ENCODE measurements at places on chromosomes 6 and 20.

GRCh38 chr20:48942730-48943129, 21.2 kb downstream of the ARFGEF2 start:
- DNase-seq, result no peak

DNA sequence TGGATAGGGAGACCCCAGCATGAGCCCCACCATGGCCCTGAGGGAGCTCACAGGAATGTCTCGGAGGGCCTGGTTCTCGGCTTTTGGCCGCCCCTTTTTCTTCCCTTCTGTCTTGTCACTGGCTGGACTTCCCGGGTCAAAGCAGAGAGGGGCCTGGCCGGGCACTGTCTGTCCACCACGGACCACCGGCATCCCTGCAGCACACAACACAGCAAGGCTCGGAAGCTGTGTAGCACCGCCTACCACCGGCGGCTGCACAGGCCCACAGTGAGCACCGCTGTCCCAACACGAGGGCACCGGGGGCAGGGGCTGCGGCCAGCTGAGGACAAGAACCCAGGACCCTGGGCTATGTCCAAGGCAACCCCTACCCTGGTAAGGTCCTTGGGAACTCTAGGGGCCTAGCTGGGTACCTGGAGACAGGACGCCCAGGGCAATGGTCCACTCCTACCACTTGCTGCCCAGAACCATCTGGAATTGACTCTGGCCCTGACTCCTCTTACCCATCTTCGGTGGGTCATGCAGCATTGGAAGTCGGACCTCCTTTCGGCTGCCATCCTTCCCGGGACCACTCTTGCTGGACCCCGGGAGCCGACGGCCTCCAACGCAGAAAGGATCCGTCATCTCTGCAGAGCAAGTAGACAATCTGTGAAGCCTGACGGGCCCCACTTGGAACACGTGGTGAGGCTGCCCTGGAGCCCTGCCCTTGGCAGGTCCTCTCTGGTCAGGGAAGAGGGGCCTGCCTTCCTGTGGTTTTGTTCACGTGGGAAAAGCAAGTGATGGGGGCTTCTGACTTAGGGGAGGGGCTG, 2.2 kb downstream of the ZNF512B start:
- DNase-seq, result no peak

DNA sequence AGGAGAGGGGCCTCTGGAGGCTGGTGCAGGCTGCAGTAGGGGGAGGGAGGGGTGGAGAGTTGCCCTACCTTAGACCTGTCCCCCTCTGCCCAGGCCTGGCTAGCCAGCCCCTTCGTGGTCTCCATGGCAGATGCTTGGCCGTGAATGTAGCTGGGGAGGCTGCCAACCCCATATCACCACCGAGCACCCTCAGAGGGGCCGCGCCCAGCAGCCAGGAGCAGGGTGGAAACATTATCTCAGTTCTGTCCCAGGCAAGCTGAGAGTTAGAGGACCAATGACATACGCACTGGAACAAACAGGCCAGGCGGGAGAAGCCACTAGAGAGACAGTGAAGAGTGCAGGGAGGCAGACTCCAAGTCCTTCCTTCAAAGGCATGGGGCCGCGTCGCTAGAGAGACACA, 66.5 kb downstream of the LRFN2 start:
- peak; percentile 39 for DNase-seq

GRCh38 chr20:38110525-38111178, 54.4 kb downstream of the TGM2 start:
- DNase-seq, result no peak

DNA sequence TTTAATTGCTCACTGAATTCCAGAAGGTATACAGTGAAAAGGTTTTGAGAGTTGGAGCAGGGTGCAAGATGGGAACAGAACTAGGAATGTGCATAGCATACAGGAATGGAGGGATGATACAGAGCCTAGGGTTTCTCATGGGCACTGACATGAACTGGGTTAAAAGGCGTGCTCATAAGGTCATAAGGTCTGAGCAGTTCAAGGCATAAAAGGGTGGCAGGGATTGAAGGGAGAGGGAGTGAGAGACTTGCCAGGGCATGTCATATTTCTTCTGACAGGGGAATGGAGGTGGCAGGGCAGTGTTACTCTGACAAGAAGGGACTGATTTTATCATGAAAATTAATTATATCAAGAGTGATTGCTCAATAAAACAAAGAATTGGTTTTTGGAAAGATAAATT, 4.7 kb downstream of the MLIP start:
- DNase-seq, result no peak

GRCh38 chr20:61448386-61448785, 196.3 kb downstream of the CDH4 start:
- DNase-seq, result no peak

GRCh38 chr20:32727683-32728082, 15.6 kb downstream of the COMMD7 start:
- DNase-seq, result no peak

- DNase-seq, result no peak
These were observed 232.4 kb upstream of the FOXQ1 start for GRCh38 chr6:1079525-1079924.

DNA sequence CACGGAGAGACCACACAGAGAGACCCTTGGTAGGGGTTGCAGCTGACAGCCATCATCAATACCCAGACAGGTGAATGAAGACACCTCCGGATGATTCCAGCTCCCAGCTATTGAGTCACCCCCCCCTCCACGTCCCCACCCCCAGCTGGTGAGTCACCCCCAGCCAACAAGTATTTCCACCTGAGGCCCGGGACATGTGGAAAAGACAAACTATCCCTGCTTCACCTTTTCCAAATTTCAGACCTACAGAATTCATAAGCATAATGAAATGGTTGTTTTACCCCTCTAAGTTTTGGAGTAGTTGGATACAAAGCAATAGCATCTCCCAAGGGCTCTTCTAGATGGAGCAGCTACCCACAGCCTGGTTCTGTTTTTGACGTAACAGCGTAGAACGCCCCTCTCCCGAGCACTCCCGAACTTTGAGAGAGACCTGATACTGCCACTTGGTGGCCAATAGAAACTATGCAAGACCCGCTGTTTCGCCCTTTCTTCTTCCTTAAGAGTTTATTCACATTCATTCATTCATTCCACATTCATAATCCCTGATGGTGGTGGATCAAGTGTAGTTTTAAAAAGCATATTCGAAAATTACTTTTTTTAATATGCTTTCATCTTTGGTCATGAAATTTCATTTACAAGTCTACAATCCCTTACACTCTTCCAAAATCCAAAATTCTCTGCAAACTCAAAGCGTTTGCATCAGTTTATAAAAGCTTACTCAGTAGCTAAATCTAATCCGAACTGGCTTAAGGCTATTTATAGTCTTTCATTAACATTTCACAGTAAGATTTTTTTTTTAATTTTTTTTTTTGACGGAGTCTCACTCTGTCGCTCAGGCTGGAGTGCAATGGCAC, 15.1 kb upstream of the PPP1R16B start:
- no peak for DNase-seq

DNA sequence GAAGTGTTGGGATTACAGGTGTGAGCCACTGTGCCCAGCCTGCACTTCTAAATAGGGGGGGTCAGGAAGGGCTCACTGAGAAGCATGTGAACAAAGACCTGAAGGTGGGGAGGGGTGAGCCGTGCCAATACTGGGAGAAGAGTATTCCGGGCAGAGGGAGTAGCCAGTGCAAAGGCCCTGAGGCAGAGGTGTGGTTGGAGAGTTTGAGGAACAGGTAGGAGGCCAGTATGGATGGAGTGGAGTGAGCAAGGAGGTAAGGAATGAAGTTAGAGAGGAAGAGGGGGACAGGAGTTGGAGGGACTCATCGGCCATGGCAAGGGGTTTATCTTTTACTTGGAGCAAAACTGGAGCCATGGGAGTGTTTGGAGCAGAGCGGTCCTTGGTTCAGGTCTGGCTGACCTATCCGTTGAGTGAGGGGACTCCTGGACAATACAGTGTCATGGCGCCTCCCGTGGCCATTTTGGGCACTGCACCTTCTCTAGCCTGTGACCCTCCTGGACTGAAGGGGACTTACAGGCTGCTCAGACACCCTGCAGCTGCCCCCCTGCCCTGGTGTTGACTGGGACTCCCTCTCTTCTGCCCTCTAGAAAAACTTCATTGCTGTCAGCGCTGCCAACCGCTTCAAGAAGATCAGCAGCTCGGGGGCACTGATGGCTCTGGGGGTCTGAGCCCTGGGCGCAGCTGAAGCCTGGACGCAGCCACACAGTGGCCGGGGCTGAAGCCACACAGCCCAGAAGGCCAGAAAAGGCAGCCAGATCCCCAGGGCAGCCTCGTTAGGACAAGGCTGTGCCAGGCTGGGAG, 12.1 kb downstream of the FOXS1 start:
- peak; percentile 30 for DNase-seq

GRCh38 chr6:26445934-26446667, 5.8 kb downstream of the BTN3A3 start:
- no peak for DNase-seq

DNA sequence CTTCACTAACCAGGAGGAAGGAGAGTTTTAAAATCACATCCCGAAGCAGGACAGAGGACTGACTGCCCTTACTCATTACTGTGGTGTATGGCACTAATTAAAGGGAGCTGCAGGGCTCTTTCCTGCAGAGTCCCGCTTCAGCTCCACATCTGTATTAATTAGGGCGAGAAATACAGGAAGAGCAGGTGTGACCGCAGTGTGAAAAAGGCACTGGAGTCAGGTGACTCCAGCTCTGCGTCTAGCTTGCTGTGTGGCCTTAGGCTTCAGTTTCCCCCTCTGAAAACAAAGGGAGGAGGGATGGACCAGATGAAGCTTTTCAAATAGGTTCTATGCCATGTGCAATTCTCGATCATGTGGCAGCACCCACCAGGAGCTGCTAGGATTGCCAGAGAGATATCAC, 34.0 kb downstream of the KIAA1755 start:
- DNase-seq, result peak; percentile 10

- DNase-seq, result no peak
These were observed 50.3 kb upstream of the PTPRK start for GRCh38 chr6:128570680-128571063.

- no peak for DNase-seq
These were observed 45.4 kb upstream of the AIG1 start for GRCh38 chr6:143015300-143015706.
